ENCODE measurements at places on chromosomes 11 and 22.
A peak's percentile ranks its signal among the peaks of the same experiment; 100 is the strongest.

DNA sequence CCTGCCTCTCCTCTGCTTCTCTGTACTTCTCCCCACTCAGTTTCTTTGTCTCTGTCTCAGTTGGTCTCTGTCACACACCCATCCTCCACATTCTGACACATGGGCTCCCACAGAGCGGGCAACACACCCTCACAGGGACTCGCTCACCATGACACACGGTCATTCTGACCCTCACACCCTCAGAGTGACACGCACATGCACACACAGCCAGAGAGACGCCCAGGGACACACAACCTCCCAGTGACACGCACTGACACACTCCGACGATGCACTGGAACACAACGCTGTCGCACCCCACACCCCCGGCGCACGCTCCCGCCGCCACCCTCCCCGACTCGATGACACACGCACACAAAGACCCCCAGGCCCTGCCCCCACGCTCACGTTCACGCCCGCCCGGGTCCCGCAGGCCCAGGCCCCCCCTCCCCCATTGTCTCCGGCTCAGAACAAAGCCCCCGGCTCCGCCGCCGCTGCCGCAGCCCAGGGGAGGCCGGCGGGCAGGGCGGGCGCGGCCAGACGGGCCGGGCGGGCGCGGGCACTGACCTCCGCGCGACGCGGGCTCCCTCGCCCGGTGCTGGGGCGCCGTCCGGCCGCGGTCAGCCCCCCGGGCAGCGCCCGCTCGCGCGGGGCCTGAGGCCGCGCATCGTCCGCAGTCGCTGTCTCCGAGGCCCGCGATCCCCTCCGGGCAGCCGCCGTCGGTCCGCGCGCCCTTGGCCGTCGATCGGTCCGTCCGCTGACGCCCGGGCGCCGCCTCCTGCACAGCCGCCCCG lies 404 bp downstream of the DCHS1 start:
- peak; percentile 67 for DNase-seq

DNA sequence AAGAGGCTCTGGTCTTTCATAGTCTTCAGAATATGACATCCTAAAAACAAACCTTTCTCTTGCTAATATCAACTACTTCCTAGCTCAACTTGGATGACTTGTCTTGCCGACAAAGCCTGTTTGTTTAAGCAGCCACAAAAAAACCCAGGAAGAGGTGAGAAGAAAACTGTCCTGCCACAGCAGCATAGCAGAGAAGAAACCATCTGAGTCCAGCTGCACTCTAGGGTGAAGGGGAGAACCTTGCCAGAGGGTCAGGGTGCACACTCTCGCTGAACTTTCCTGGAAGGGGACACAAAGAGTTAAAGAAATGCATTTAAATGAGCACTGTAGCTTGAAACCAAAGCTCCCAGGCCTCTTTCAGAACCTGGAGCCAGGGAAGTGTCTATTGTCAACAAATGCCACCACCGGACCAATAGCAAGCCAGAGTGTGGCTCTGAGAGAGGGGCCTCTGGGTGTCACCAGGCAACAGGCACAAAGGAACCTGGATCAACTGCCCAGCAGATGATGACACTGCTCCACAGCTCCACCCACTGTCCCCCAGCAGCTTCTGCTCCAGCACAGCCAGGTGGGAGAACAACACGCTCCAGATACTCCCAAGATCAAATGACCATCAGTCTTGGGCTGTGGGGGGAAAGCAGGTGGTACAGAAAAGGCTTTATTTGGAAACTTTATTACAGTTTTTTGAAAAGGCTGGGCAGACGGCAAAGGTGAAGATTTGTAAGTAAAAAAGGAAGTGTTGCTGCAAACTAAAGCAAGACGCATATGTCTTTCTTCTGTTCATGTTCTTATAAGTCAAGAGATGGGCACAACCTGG lies 105.7 kb downstream of the RASSF10 start:
- peak; percentile 91 for DNase-seq

DNA sequence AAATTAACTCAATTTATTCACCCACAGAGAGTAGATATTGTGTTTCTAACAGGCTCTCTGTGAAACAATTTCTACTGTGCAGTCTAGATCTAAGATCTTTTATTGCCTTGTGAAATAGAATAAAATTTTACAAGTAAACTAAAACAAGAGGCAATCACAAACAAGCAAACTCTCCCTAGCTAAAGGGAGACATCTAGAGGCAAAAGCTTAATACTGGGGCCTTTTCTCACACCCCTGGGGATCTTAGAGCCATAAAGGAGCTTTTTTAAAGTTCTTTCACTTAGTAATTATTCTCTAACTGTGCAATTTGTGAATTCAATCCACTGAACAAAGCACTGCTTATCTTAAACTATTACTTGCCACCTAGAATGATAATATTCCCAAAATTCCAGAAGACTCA lies 19.7 kb downstream of the ALG9 start:
- peak; percentile 15 for DNase-seq

DNA sequence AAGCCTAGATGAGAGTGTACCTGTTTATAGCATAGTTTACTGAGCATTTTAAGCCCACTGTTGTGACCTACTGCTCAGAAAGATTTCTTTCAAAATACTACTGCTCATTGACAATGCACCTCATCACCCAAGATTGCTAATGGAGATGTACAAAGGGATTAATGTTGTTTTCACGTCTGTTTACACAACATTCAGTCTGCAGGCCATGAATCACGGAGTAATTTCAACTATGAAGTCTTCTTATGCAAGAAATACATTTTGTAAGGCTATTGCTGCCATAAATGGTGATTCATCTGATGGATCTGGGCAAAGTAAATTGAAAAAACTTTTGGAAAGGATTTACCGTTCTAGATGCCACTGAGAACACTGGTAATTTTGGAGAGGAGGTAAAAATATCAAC lies 112.9 kb downstream of the KIF18A start:
- DNase-seq, result no peak

DNA sequence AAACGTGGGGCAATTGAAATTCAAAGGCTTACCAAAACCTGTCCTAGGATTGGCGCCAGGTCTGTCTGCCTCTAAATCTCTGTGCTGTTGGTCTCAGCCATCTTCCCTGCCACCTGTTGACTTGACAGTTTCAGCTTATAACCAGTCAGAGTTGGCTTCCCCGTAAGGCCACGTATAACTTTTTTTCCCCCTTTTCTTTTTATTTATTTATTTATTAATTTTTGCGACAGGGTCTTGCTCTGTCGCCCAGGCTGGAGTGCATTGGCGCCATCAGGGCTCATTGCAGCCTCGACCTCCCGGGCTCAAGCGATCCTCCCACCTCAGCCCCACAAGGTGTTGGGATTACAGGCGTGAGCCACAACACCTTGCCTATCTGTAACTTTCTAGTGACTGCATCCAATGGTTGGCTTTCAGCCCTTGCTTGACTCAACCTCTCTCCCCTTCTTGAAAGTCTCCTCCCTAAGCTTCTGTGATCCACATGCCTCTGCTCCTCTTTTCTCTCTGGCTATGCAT lies 1.4 kb upstream of the SYVN1 start:
- no peak for DNase-seq

DNA sequence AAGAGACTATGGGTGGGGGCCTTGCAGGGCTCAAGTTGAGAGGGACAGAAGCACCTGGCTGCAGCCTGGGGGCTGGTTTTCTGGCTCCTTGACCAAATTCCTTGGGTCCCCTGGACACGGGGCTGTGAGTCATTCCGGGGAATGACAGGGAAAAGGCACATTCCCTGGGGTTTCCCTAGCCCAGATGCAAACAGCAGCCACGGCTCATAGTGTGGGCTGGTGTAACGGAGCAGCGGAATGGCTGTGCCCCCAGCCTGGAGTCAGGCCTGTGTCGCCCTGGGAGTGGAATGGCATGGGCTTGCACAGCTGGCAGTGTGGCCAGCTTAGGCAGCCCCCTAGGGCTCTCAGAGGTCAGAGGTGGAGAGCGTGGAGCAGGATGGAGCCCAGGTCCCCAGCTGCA lies 77.6 kb upstream of the KCNQ1OT1 start:
- no peak for DNase-seq

- DNase-seq, result no peak
These were observed 16.1 kb downstream of the TMEM25 start for GRCh38 chr11:118547132-118547531.

- DNase-seq, result no peak
These were observed 74.7 kb upstream of the SESN3 start for GRCh38 chr11:95305705-95306104.

- DNase-seq, result no peak
These were observed 24.7 kb upstream of the CCDC188 start for GRCh38 chr22:20175597-20175900.

DNA sequence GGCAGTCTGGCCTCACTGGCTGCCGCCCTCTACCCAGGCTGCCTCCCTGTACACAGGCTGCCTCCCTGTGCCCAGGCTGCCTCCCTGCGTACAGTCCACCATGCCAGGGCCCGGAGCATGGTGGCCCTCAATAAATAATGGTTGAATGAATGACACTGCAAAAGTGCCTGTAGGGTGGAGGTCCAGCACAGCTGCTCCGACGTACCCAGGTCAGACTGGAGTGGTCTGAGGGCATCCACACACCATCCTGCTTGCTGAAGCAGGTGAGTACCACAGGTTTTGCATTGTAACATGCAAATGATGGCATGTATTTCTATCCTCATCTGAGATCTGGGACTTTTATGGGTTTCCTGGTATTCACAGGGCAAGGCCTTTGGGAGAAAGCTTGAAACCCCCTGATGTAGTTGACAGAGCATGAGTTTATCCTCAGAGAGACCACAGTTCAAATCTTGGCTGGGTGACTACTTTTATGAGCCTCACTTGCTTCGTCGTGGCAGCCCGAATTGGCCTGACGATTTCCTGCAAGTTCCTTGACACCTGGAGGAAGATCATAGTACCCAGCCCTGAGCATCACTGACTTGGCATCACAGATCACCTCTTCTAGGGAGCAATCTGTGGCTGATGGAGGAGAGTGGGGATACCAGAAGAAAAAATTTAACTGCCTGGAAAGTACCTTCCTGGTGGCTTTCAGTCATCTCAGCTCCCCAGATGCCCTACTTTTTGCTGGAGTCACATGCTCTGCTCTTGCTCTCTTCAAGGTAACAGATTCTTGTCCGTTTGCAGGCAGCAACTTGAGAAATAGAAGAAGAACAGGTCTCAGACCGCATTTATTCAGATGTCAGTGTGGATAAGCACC lies 16.0 kb upstream of the CYB5R3 start:
- DNase-seq, result no peak

GRCh38 chr11:32172848-32173834 lies 82.3 kb downstream of the RCN1 start:
- DNase-seq, result peak; percentile 86

DNA sequence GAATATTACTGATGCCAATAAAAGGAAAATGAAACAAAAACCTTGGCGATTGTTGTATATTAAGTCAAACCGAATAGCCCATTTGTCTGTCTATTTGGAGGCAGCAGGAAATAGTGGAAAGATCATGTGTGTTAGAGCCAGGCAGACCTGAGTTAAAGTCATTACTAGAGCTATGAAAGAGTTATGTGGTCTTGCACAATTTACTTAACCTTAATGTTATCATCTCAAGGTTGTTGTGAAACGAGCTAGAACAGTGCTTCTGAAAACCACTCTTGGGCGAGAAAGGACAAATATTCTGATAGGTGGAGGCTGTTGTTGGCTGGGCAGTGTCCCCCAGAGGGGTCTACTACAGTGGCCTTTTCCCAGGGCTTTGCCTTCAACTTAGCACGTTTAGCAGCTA lies 60.0 kb upstream of the NUP160 start:
- no peak for DNase-seq

DNA sequence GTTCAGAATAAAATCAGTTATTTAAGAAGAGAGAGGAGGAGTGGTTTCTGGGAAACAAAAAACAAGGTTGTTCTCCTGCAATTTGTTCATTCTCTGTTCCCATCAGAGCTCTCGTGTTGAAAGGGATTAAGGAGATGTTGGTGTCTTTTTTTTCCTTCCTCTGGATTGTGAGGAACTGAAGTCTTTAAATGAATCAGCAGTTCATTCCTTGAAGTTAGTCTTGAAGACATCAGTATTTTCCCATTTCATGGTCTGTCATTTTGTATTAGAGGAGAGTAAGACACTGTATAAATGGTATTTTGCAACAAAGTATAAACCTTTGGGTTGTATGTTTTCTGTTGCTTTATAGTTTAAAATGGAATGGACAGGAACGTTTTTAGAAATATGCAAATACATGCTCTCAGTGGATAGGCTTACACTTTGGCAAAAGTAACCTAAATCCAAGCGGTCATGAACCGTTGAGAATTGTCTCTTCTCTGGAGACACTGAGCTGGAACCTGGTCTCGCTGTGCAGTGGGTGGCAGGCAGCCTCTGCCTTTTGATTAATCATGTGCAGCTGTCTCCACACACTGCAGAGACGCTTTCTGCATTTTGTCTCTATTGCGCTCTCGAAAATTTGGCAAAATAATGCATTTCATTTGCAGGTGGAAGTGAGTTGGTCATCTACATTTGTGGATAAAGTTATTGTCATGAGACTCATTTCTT lies 33.0 kb downstream of the SAMM50 start:
- DNase-seq, result no peak

- no peak for DNase-seq
These were observed 868.0 kb downstream of the METTL15 start for GRCh38 chr11:28976012-28976800.

- no peak for DNase-seq
These were observed 1.8 kb downstream of the TTC17 start for GRCh38 chr11:43360361-43361032.

DNA sequence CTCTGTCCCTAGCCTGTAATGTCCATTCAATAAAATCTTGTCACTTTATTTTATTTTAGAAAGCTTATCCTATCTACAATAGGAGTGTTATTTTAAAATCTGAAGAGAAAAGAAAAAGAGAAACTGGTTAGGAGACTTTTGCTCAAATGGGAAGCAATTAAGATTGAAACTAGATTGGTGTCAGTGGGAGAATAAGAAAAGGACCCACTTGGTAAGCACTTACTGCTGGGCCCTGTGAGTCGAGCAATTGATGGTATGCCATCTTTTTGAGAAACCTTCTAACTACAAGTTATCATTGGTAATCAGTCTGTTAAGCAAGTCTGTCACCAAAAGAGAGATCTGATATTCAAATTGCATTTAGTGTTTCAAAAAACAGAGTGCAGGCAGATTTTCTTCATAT lies 258.4 kb downstream of the GRM5 start:
- no peak for DNase-seq

GRCh38 chr11:22670830-22671229 lies 4.4 kb downstream of the GAS2 start:
- no peak for DNase-seq

GRCh38 chr11:20093775-20094174 lies 66.5 kb downstream of the DBX1 start:
- peak; percentile 43 for DNase-seq

GRCh38 chr11:74226907-74227306 lies 55.8 kb downstream of the PPME1 start:
- DNase-seq, result no peak

GRCh38 chr11:93072229-93072914 lies 102.9 kb downstream of the MTNR1B start:
- no peak for DNase-seq

DNA sequence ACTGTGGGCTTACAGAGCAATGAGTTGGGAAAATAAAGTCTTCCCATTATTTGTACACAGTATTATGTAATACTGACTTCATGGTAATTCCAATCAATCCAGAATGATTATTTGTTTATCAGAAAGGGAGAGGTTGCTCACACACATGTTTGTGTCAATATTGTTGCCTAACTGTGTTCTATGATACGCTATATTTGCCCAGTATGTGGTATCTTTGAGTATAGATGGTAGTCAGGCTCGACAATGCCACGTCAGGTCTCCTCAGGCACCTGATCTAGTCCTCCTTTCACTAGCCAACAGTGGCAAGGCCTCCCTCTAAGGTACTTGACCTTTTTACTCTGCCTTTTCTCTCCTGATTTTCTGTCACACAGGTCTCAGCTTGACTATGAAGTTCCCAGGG lies 5.3 kb downstream of the DNHD1 start:
- no peak for DNase-seq
